ENCODE measurements at places on chromosomes 11 and 22. TPM values are rescaled to one million over a fixed set of nuclear protein-coding genes. Genes with fewer than 3 reads are reported as not detected.

RFPL1 gene
- total RNA-seq, result not detected

RAPSN gene
- 0.19 TPM for total RNA-seq

MED15 gene
- total RNA-seq, result 36.2 TPM

OR4C3 gene
- not detected for total RNA-seq

RASSF7 gene
- total RNA-seq, result 5.9 TPM

CHEK1 gene
- total RNA-seq, result 42.9 TPM

ALDH3B1 gene
- total RNA-seq, result 18.6 TPM

CDHR5 gene
- total RNA-seq, result not detected

IGLL5 gene
- not detected for total RNA-seq

PDE3B gene
- 0.28 TPM for total RNA-seq

DEFB131B gene
- total RNA-seq, result not detected

FOLR2 gene
- total RNA-seq, result not detected

FZD4 gene
- total RNA-seq, result 52.0 TPM

RTN4R gene
- 0.58 TPM for total RNA-seq
